ENCODE measurements at places on chromosomes 12 and 14. TPM values are rescaled to one million over a fixed set of nuclear protein-coding genes. Genes with fewer than 3 reads are reported as not detected.

Gene EGLN3
- 33.7 TPM for polyA plus RNA-seq

Gene TIMELESS
- polyA plus RNA-seq, result 2.7 TPM

Gene DIO3
- 0.15 TPM for polyA plus RNA-seq

Gene BDKRB2
- polyA plus RNA-seq, result 0.59 TPM

Gene RAD51AP1
- 0.59 TPM for polyA plus RNA-seq

Gene KRT79
- polyA plus RNA-seq, result 0.30 TPM

Gene HPD
- polyA plus RNA-seq, result 1.3 TPM

Gene MMP19
- 6.0 TPM for polyA plus RNA-seq

Gene SLC38A2
- 65.3 TPM for polyA plus RNA-seq

Gene GDF3
- polyA plus RNA-seq, result 0.36 TPM

Gene CPNE6
- not detected for polyA plus RNA-seq

Gene CIPC
- polyA plus RNA-seq, result 11.6 TPM

Gene PRKCH
- polyA plus RNA-seq, result 18.1 TPM

Gene GLIPR1L1
- not detected for polyA plus RNA-seq

Gene ASIC1
- polyA plus RNA-seq, result 0.74 TPM

Gene SUDS3
- polyA plus RNA-seq, result 7.5 TPM

Data from heart right ventricle (tissue), 16 donors.